CD4-positive, CD25-positive, alpha-beta regulatory T cell (primary cell): ENCODE measurements at places on chromosomes 16 and 17. TPM values are rescaled to one million over a fixed set of nuclear protein-coding genes. Genes with fewer than 3 reads are reported as not detected.

GRCh38 chr17:13825526-13826040 lies 223.9 kb upstream of the HS3ST3A1 start:
- no peak overlapping the region for H3K27ac ChIP-seq
- H3K36me3 ChIP-seq: no peaks in the 10 kb centered on the region
- H3K27me3 ChIP-seq: no peaks in the 10 kb centered on the region

DNA sequence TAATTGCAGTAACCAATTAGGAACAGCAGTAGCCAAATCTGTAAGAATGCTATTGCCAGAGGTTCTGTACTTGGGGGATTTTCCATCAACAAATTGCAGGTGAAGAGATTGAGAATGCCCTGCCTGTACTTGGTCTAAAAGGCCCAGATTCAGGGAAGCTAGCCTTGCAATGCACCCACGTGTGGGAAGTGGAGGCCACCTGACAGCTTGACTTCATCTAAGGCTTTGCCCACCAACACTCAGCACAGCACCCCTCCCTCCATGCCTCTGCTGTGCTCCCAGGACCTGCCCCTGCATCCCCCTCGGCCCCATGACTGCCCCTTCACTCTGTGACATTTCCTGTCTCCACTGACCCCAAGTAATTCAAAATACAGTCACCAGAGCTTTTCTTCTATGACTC lies 79.1 kb upstream of the CDH5 start:
- H3K36me3 ChIP-seq: no peaks in the 10 kb centered on the region
- H3K27ac ChIP-seq: no peak overlapping the region
- H3K27me3 ChIP-seq: no peaks in the 10 kb centered on the region

DNA sequence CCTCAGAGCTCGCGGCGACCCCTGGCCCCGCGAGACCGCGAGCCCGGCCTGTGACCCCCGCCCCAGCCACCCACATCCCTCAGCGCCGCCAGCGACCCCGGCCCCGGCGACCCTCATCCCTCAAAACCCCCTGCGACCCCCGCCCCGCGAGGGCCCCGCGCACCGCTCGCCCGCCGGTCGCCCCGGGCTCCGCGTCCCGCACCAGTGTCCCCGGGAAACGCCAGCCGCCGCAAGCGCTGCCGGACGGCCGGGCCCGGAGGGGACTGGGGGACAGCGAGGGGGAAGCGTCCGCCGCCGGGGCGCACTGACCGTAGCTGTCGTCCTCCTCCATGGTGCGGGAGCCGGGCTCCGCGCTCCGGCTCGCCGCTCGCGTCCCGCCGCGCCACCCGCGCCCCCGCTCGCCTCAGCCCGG lies at the start of gene CYTH1:
Gene CYTH1 (minus strand): TSS at position 381 of the 412 bp plus-strand sequence. CDS start 50 bp downstream, at position 331.
- peak within 1 kb of the TSS; percentile 92 for H3K27ac ChIP-seq
- no peaks in the 10 kb centered on the region for H3K36me3 ChIP-seq
- peaks cover 55% of the 10 kb centered on the region for H3K4me1 ChIP-seq
- peak within 1 kb of the TSS; percentile 99 for H3K4me3 ChIP-seq

GRCh38 chr17:20271011-20271610 lies 196.2 kb downstream of the LGALS9B start:
- no peaks in the 10 kb centered on the region for H3K36me3 ChIP-seq
- DNase-seq: peak; percentile 70
- H3K4me3 ChIP-seq: peak overlapping the region; percentile 4
- no peaks in the 10 kb centered on the region for H3K27me3 ChIP-seq
- no peak overlapping the region for H3K27ac ChIP-seq
- H3K4me1 ChIP-seq: peaks cover 30% of the 10 kb centered on the region

- no peak overlapping the region for H3K27ac ChIP-seq
- H3K4me3 ChIP-seq: no peak overlapping the region
- DNase-seq: no peak
- no peaks in the 10 kb centered on the region for H3K27me3 ChIP-seq
- no peaks in the 10 kb centered on the region for H3K4me1 ChIP-seq
Observed at GRCh38 chr16:63422715-63423114, 1386.5 kb upstream of the CDH8 start.

DNA sequence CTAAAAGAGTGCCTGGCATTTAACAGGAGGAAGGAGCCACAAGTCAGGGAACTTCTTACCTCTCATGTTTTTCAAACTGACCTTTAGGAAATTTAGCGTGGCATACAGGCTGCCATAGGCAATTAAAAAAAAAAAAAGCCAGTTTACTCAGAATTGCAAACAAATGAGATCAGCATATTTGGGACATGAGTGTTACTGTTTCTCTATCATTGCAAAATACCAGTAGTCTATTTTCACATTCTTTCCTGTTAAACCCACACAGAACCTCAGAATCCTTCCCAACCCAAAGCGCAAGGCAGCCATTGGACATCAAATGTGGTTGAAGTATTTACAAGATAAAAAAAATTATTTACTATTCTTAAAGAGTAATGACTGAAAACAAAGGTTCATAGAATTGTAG lies 366.4 kb upstream of the DYNLRB2 start:
- no peak overlapping the region for H3K27ac ChIP-seq
- no peaks in the 10 kb centered on the region for H3K36me3 ChIP-seq
- no peaks in the 10 kb centered on the region for H3K27me3 ChIP-seq
- no peaks in the 10 kb centered on the region for H3K4me1 ChIP-seq

GRCh38 chr16:74591876-74592650 lies 14.9 kb downstream of the GLG1 start:
- H3K4me1 ChIP-seq: peaks cover 26% of the 10 kb centered on the region
- DNase-seq: no peak
- H3K27ac ChIP-seq: no peak overlapping the region
- no peaks in the 10 kb centered on the region for H3K27me3 ChIP-seq

DNA sequence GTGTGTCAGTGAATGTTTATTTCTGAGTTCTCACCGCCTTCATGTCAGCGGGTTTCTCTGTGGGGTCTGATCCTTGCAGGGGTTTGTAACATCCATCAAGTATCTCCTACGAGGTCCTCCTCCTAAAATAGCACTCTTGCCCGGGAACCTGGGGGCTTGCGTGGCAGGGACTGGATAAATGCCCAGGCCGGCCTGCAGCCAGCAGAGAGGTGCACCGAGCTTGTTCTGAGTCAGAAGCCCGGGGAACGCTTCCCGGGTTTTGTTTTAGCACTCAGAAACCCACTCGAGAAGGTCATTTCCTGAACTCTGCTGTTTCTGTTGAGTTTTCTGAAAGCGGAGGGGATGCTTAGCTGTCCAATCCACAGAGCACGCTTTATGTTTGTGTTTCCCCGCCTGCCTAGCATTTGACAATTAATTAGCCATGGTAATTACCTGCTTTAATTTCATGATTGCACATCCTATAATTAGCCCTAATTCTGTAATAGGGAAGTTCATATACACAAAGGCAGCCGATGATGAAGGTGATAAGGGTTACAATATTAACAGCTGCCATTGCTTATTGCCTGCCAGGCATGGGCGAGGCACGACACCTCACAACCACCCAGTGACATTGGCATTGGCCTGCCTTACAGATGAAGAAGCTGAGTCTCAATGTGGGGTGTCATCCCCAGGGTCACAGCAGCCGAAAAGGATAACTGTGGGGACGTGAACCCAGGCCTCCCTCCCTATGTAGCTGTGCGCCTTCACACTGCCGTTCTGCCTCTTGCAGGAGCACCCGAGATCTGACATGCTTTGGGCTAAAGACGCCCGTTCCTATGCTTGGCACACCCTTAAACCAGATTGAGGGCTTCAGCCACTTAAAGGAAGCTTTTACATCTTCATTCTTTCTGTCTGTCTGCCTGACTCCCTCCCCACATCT lies 333.1 kb downstream of the CPPED1 start:
- H3K27ac ChIP-seq: no peak overlapping the region
- no peaks in the 10 kb centered on the region for H3K4me1 ChIP-seq
- no peaks in the 10 kb centered on the region for H3K36me3 ChIP-seq
- DNase-seq: no peak

CDH16 gene
- not detected for total RNA-seq

TEX19 gene
- not detected for total RNA-seq

WFIKKN2 gene
- not detected for total RNA-seq

FZD2 gene
- not detected for total RNA-seq

SARM1 gene
- 21.7 TPM for total RNA-seq

LPCAT2 gene
- 0.15 TPM for total RNA-seq
